ENCODE measurements at places on chromosomes 11 and 22.

DNA sequence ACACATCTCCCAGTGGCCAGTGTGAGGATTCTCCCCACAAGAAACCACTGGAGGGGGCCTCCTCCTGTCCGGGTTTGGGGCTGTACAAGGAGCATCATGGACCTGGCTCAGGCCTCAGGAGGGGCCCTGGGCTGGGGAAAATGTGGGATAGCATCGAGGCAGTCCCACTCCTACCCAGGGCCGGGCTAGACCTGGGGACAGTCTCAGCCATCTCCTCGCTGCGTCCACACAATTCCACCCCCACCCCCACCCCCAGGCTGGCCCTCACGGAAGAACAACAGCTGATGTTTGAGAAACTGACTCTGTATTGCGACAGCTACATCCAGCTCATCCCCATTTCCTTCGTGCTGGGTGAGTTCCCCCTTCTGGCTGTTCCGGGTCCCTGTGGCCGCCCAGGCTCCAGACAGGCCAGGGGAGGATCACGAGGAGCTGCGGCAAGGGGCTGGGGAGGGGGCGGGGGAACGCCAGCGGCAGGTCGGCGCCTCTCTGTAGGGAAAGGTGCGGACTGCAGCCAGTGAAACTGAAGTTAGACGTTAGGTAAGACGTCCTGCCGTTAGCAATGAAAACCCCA lies 4.8 kb downstream of the BEST1 start:
- no peak for DNase-seq

DNA sequence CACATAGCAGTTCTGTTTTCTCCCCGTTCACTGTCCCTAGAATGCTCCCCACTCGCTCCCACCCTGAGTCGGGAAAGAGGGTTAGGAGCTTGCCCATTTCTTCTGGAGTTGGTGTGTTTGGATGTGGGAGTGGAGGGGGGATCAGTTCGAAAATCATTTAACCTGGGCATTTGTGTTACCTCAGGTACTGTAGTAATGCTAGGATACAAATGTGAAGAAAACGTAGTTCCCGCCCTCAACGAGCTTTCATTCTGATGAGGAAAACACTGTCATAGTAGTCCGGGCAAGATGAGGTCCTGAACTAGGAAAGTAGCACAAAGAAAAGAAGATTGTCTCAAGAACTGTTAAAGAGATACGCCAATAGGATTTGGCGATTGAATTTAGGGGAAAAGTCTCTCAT lies 539 bp downstream of the SDHD start:
- DNase-seq: no peak

DNA sequence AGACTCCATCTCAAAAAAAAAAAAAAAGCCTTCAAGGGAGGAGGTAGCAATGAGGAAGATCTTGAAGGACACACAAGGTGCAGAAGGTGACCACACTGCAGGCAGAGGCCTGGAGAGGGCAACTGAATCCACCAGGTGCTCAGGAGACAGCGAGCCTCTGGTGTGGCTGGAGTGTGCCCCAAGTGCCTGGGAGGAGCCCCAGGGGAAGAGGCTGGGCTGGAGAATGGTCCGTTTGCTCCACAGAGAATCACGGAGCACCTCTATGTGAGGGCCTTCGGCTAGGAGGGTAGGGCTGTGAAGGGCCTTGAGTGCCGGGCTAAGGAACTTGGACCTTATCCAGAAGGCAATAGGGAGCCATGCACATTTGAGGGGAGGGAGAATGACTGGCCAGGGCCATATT lies 50.3 kb downstream of the ARRB1 start:
- peak; percentile 29 for DNase-seq

DNA sequence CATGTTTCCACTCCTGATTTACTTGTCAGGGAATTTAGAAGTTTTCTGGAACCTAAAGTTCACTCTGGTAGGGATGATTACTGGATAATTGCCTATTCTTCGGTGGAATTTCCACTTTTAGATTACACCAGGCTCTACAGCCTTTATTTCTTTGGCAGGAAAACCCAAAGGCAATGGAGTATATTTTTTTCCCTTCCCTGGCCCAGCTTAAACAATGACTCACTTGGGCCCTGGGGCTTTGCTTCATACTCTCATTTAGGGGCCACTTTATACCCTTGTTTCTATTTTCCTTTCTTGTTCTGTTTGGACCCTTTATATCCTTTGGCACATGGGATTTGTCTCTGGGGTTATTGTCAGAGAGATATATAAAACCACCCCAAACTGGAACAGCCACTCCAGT lies 114.7 kb downstream of the CSTPP1 start:
- DNase-seq: no peak

DNA sequence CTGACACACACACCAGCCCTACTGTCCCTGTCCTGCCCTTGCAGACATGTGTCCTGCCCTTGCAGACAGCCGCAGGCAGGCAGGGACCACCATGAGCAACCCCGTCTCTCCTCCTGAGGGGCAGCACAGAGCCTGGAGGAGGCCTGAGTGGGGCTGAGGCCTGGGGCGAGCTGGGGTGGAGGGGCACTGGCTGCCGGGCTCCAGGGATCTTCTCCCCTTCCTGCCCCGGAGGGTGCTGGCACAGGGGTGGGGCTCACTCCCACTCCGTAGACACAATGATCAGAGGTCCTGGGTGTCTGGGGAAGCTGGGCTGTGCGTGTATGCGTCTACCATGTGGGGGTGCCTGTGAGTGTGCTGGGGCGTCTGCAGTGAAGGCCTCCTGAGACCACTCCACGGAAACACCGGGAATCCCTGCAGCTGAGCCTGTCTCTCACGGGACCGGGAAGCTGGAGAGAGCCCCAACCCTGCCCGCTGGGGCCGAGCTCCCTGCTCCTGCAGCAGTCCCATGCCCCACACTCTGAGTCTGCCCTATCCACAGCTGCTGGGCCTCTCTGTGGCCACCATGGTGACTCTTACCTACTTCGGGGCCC lies 588 bp downstream of the TSPAN32 start:
- no peak for DNase-seq

DNA sequence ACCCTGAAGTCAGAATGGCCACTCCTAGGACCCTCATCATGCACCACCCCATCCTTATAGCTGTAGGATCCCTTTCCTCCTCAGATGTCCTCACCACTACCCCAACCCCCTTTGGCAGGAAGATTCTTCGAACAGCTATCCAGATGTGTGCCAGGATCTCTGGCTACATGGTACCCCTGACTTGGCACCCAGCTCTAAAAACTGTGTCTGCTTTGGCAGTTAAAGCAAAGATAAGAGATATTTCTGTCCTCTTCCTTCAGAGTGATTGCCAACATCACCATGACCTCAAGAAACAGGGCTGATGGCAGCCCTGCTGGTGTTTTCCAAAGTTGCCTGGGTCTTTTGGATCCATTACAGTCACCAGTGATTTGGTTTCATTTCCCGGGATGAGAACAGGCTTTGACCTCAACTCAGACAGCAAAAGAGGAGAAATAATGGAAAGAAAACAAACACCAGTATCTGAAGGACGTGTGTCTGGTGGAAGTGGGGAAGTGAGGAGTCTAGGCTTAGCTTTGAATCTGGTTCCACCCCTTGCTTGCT lies 4.3 kb upstream of the NRIP3 start:
- DNase-seq: no peak

- DNase-seq: no peak
Measured at GRCh38 chr11:103619938-103620337, 416.5 kb upstream of the DDI1 start.

Data from NCI-H2171 treated with DMSO at 0.1 percent for 48 hours (cell line).